Central memory CD4-positive, alpha-beta T cell (primary cell): ENCODE measurements at places on chromosomes 3 and 15.

- no peak for DNase-seq
These were observed 11.7 kb downstream of the ISG20 start for GRCh38 chr15:88650556-88650955.

DNA sequence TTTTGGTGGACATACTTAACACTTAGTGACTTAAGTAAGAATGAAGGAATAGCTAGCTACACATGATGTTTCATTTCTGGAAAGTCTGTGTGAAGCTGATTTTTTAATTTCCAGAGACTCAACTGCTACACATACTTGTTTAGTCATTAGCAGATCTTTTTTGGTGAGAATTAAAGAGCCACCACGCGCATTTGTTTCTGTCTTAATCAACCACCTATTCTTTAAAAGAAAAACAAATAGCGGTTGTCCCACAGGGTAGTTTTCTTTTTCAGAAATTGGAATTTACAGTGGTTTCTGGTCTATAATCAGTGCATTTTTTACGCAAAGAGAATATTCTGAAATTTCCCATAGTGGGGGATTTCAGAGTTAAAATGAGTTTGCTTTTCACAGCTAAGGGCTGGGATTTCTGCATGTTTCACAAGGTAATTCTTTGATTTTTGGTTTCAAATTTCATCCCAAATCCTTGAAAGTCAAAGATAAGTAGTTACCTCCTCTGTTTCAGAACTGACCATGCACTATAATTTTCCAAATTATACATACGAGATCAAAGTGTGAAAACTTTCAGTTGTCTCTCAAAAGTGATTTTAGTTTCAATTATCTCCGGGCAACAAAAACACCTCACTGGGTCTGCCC lies 631.0 kb upstream of the GRM7 start:
- DNase-seq, result no peak

DNA sequence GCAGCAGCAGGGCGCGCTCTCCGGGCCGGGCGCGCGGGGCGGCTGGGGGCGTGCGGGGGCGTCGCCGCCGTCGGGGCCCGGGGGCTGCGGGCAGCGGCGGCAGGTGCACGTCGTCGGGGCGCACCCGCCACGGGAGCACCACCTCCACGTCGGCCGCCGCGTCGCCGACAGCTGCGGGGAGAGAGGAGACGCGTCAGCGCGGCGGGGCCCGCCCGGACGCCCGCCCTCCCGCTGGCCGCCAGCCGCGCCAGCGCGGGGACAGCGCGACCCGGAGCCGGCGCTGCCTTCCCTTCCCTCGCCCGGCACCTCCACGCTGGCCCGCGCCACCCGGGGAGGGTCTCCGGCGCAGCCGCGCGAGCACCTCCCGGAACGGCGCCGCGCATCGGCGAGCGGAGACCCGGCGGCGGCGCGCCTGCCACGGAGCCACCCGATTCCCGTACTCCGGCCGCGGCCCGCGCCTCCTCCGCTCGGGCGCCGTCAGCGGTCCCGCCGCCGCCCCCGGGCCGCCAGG lies 481 bp downstream of the ADAMTS17 start:
- DNase-seq, result no peak

GRCh38 chr3:72727172-72727571 lies 121.1 kb downstream of the SHQ1 start:
- DNase-seq, result no peak

DNA sequence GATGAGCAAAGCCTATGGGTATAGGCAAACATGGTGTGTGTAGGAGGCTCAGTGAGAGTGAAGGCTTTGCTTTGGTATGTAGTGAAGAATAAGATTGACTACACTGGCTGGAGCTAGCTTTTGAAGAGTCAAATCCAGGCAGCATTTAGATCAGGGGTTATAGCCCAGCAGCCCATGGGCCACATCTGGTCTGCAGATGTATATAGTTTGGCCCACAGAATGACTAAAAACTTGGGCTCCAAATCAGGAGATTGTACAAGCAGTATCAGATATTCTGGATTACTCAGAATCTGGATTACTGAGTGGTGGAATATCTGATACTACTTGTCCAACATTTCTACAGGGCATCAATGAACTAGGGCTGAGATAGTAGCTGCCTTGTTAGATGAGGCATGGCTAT lies 92.9 kb upstream of the FGF7 start:
- no peak for DNase-seq

- DNase-seq, result no peak
These were observed 51.2 kb downstream of the SRGAP3 start for GRCh38 chr3:9198261-9198660.

DNA sequence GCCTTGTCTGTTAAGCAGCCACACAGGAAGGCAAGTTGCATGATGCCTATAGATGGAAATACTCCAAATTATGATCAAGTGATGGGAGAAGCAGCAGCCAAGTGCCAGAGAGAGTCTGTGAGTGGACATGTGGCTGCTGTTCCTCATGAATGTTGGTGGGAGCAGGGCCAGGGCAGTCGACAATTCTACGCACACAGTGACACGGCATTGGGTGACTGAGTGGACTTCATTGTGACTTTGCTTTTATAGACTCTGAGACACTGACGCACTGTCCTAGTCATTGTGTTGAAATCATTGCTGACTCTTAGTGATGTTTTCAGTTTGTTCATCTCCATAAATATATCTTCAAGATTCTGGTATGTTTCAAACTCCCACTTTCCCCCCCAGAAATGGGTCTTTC lies 246.3 kb upstream of the SEMA6D start:
- no peak for DNase-seq

GRCh38 chr3:44996556-44996969 lies 20.5 kb downstream of the EXOSC7 start:
- no peak for DNase-seq

DNA sequence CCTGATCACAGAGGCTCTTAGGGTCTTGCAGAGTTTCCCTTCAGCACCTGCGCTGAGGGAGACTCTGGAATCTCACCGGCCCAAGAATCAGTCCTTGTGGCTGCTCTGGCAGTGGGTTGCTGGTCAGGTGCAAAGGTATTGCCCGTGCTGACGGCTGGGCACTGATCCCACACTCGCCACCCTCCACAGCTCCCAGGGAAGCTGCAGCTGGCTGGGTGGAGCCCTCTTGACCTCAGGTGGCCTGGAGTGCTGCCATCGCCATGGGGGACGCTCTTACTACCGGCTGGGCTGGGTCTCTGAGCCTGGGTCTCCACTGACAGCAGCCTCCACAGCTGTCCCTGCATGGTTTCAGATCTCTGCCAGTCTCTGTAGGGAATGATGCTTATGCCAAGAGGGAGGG lies 52.6 kb upstream of the EPHB3 start:
- no peak for DNase-seq

- DNase-seq, result no peak
These were observed 45.4 kb upstream of the FAM98B start for GRCh38 chr15:38408576-38408975.

- peak; percentile 12 for DNase-seq
These were observed 70.2 kb downstream of the FOXB1 start for GRCh38 chr15:60074181-60074885.

DNA sequence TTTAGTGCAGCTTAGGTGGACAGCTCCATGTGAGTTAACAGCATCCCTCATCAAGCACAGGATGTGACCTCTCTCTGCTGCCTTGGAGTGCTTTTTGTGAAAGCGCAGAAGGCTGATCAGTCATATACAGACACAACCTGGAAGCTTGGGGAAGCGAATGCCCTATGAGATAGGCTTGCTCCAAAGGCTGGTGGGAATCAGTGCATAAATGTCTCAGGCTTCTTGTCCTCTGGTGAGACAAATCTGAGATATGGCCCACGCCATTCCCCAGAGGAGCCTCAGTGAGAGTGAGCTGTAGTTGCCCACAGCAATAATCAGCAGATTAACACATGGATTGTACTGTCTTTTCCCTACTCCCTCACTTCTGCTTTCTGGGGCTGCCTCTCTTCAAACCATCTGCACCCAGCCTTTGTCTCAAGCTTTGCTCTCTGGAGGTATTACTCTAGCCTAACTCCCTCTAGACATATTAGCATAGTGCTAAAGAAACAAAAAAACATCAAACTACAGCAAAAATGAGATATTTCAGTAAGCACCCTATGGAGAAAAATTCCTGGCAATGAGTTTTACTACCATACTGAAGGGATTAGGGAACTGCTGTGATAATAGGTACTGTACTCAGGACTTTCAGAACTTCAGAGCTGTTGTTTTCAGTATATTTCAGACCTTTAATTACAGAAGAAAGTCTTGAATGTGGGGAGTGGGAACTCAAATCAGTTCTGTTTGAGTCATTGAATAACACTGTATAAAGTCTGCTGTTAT lies 113.7 kb downstream of the OXSM start:
- no peak for DNase-seq

DNA sequence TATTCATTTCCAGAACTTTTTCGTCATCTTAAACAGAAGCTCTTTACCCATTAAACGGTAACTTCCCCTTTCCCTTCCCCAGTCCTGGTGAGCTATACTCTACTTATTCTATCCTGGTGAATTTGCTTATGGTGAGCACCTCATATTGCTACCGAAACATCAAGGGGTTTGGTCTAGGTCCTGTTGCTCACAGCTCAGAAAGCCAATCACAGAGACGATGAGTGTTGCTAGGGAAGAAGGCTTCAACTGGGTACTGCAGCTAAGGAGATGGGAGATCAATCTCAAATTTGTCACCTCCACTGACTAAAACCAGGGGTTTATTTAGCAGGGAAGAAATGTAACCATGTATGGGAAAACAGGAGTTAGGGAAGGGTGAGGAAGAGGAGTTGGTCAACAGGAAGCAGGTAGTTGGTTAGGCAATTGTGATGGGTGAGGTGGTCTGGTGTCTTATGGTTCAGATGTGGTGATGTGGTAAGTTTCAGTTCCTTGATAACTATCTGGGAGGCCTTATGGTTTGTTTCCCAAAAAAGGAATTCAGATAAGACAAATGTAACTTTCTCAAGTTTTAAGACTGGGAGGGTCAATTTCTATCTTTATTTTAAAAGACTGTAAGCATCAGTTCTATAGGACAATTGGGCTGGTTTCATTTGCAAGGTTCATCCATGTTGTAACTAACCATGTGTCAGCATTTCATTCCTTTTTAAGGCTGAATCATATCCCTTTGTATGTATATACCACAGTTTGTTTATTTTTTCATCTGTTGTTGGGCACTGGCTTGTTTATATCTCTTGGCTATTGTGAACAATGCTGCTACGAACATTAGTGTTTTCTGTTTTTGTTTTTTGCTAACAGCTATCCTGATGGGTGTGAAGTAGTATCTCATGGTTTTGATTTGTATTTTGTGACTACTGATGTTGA lies 24.3 kb downstream of the ARHGAP11B start:
- DNase-seq, result no peak

DNA sequence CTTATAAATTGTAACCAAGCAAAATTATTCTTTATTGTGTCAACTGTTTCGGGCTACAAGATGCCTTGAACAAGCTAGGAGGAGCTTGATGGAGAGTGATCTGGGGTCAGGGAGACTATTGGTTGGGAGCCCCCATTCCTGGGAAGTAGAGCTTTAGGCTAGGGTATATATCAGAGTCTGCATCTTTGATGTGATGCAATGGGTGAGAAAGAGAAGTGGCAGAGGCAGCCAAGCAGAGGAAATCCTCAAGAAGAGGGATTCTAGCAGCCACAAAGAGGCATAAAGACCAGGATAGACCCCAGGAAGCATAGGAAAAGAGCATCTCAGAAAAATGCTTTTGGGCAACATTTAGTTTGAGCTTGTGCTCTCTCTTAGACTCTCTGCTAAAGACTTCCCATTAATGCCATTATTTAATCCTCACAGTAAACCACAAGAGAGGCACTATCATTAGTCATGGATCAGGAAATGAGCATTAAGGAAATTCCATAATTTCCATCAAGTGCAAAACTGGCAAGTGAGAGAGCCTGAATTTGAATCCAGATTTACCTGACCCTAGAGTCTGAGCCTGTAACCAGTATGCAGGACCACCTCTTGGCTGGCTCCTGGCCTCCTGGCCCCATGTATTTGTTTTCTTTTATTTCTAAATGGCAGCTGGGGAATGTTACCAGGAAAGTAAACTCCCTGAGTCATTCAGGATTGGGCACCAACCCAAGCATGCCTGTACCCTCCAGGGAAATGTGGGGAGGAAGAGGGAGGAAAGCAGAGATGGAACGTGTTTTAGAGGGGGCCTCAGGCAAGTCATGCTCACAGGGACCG lies 118.7 kb downstream of the RPL22L1 start:
- DNase-seq, result no peak

DNA sequence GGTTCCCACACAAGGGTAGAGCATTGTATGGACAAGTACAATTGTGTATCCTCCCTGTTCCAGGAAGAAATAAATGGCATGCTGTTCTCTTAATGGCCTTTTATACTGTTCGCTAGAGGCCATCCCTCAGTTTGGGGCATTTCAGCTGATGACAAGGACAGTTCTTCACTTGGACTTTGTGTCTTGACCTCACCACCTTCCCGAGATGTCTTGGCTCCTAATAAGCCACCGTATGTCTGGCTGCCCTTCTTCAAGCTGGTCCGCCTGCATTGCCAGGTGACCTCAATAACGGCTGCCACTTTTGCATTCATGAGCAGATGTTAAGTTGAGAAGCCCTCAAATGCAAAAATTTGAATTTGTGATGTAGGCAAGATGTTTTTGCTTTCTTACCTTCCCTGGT lies 24.1 kb downstream of the ZBTB38 start:
- DNase-seq, result no peak
